ENCODE measurements at places on chromosomes 11 and 22.

DNA sequence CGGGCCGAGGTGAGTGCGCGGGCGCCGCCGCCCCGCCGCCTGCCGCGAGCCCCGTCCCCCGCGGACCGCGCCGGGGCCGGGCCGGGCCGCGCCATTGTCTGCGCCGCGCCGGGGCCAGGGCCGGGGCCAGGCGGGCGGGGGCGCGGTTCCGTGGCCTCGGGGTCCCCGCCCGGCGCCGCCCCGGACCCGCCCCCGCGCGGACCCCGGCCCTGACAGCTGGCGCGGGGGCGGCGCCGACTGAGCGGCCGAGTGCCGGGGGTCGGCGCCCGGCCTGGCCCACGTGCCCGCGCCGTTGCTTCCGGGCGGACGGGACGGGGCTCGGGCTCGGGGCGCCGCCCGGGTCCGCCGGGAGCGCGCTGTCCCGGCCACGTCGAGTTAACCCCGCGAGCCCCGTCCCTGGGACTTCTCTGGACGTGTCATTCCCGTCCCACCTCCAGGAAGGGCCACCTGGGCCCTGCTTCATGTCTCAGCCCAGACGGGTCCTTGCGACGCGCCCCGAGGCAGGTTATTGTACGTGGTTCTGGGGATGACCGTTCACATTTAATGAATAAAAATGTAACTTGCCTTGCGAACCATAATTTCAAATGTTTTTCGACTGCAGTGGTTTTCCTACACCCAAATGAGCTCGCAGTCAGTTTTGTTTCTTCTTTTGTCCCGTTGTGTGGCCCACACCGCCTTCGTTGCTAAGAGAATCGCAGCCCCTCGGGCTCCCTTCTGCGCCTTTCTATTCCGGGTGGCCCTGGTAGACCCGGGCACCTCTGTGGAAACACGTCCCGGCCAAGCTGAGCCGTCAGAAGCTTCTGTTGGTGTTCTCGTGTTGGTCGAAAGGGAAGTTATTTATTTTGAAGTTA is 562 bp downstream of the ZBED4 start:
- peak; percentile 53 for DNase-seq

DNA sequence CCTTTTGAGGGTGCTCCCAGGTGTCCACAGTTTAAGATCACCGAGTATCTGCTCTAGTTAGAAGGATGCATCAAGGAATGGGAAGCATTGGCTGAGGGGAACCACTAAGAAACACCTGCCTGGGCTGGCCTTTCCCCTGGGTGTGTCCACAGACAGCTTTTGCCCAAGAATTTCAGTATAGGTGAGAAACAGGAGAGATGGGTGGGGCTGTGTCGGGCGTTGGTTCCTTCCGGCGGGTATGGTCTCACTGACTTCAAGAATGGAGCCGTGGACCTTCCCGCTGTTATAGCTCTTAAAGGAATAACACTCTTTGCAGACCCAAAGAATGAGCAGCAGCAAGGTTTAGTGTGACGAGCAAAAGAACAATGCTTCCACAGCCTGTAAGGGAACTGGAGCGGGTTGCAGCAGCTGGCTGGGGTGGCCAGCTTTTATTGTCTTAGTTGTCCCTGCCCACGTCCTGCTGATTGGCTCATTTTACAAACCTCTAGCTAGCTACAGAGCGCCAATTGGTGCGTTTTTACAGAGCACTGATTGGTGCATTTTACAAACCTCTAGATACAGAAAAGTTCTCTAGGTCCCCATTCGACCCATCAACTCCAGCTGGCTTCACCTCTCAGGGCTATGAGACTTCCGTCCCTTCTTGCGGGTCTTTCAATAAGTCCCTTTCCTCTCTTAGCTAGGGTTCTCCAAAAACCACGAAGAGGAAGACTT is 2.4 kb downstream of the FADS1 start:
- peak; percentile 45 for DNase-seq

GRCh38 chr11:115193914-115194801 is 310.1 kb downstream of the CADM1 start:
- DNase-seq: no peak

DNA sequence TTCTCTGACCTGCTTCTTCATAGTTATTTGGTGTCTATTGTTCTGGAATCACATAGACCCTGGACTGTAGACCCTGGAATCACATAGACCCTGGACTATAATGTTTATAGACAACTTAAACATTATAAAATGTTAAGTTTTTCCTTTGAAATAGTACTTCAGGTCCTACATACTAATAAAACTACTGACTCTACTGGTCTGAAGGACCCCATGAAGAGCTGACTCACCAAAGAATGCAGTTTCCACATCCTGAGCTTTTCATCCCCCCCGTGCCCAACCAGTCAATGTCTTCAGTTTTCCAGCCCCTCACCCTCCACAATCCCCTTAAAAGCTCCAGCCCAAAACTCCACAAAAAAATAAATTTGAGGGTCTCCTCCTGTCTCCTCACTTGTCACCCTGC is 6.6 kb upstream of the PLEKHA7 start:
- DNase-seq: no peak

GRCh38 chr11:111107501-111107900 is 138.0 kb upstream of the POU2AF2 start:
- DNase-seq: no peak

DNA sequence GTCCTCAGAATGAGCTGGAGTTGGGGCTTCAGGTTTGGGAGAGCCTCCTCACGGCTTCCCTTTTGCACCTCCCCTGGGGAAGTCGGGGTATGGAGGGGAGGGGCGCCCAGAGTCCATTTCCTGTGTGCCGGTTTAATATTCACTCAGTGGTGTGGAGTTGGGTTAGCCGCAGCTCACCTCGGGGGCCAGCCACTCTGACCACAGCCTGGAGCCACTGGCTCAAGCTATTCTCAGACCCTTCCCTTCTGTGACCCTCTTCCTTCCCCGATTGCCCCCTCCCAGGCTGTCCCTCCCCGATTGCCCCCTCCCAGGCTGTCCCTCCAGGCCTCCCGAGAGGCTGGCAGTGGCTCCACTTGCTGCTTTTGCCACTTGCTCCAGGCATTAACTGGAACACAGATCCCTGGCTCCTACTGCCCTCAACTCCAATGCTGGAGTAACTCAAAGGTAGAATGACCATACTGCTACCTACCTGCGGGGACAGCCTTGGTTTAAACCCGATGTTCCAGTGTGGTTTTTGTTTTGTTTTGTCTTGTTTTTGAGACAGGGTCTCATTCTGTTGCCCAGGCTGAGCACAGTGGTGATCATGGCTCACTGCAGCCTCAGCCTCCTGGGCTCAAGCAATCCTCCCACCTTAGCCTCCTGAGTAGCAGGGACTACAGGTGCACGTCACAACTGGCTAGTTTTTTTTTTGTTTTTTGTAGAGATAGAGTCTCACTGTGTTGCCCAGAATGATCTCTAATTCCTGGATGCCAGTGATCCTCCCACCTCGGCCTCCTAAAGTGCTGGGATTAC is 29.3 kb downstream of the RPUSD4 start:
- no peak for DNase-seq

DNA sequence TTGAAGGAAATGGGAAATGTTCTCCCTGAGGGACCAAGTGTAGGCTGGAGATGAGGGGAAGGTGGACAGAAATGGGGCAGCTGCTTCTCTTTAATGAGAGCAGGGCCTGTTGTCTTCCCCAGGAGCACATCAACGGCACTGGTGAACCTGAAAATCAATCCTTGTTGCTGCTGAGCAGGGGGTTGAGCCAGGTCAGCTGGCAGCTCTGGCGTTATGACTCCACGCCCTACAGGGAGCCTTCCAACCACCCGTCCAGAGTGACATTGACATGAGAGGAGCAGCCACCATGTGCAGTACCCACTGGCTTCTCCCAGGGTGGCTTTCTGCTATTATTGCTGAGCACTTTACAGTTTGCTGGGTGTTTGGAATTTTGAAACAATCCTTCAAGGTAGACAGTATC is 116.9 kb upstream of the LDLRAD3 start:
- DNase-seq: no peak

DNA sequence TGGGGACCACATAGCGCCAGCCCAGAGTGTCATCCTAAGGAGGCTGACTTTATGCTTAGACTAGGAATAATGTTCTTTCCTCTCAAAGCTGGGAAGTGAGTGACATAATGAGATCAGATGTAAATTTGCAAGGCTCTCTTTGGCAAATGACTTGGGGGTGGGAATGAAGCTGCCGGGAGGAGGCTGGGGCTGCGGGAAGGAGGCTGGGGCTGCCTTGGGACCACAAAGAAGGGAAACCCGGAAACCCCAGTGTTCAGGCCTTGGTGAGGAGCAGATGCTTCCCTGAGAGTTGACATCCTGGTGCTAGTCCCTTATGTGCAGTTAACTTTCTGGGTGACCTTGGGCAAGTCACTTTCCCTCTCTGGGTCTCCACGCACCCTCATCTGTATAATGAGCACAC is 182.0 kb downstream of the CHST1 start:
- DNase-seq: no peak

GRCh38 chr11:61962213-61963015 is 5.0 kb downstream of the FTH1 start:
- DNase-seq: no peak

DNA sequence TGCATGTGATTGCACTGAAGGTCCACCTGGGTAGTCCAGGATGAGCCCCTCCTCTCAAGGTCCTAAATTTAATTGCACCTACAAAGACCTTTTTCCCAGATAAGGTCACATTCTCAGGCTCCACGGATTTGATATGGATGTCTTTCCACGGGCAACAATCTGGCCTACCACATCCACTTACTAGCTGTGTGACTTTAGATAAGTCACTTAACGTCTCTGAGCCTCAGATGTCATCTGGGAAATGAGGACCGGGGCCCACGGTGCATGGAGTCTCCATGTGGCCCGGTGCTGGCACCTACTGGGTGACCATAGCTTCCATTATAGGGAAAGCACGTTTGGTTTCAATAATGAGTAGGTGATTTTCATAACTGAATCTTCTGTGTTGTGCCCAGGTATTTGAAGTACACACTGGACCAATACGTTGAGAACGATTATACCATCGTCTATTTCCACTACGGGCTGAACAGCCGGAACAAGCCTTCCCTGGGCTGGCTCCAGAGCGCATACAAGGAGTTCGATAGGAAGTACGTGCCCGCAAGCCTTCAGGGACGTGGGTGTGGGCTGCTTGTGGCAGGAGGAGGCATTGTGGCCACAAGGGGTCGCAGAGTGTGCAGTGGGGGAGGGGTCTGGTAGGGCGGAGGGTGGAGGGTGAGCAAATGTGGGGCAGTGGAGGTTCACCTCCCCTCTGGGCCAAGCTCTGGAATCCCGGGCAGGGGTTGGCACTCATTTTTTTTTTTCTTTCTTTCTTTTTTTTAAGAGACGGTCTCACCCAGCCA is 55.7 kb downstream of the ARHGAP8 start:
- DNase-seq: peak; percentile 25

GRCh38 chr22:39723463-39723862 is 152.9 kb downstream of the CACNA1I start:
- no peak for DNase-seq

DNA sequence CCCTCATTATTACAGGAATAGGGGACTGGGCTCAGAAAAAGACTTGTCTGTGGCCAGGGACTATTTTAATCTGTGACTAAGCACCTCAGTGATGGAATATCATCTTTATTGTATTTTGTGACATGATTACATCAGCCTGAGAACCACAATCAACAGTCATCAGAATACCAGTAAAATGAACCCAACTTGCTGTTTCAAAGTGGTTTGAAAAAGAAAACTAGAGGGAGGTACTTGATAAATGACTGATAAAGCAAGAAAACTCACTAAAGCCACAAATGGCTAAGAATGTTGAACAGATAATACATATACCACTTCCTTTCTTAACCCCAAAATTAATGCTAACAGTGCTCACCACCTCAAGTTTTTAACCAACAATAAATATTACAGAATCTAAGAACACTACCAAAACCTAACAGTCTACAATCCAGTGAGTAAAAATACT is 155.7 kb downstream of the ATG16L2 start:
- no peak for DNase-seq

DNA sequence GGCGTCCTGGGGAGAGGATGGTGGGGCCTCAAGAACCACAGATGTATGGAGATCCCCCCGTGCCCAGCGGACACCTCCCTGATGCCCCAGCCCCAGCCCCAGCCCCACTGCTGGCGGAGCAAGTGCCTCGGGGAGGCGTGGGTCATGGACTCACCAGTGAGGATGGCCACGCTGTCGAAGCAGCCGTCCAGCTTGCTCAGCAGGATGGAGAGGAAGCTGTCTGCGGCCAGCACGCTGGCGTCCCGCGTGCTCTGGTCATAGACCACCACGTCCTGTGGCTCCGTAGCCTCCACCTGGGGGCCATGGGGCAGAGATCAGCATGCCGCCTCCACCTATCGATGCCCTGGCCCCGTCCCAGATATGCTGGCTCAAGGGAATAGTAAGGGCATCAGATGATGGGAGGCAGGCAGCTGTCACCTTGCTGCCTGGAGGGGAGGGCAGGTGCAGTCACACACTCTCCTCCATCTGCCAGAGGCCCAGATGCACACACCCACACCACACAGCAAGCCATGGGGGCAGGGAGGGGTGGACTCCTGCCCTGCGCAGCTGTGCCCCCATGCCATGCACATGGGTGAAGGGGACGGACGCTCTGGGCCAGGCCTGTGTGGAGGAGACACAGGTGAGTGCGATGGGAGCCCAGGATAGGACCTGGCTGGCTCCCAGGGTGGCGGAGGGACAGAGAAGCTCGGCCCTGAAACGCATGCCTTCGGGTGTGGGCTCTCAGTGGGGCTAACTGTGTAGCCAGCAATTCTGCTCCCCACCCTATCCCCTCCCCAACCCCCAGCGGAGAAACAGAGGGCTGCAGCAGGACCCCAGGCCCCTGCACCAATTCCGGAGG is 8.2 kb downstream of the DUSP8 start:
- DNase-seq: no peak

DNA sequence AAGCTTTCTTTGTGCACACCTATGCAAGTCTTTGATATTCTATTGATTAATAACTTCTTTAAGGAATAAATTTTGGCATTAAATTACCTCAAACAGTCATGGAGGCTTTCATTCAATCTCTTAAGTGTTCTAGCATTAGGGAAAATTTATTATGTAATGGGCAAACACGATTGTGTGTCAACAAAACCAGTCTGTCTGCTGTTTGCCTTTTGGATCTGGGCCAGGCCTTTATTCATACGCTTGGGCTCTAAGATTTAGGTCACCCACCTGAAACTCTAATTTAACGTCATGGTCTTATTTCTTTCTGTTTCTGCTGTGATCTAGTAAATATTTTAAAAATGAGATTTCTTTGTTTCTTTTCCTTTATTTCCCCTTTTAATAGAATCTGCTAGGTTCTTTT is 1270.6 kb downstream of the LRRC4C start:
- no peak for DNase-seq

All from activated T-cell treated with anti-CD3 and anti-CD28 coated beads, Interleukin-2, amount 50 U/mL, for 48 hours (primary cell).